ENCODE measurements at places on chromosomes 11 and 22.

- no peak for DNase-seq
Observed at GRCh38 chr22:46051646-46052045, 74.7 kb upstream of the WNT7B start.

GRCh38 chr11:73521621-73522020, 76.3 kb downstream of the FAM168A start:
- no peak for DNase-seq

DNA sequence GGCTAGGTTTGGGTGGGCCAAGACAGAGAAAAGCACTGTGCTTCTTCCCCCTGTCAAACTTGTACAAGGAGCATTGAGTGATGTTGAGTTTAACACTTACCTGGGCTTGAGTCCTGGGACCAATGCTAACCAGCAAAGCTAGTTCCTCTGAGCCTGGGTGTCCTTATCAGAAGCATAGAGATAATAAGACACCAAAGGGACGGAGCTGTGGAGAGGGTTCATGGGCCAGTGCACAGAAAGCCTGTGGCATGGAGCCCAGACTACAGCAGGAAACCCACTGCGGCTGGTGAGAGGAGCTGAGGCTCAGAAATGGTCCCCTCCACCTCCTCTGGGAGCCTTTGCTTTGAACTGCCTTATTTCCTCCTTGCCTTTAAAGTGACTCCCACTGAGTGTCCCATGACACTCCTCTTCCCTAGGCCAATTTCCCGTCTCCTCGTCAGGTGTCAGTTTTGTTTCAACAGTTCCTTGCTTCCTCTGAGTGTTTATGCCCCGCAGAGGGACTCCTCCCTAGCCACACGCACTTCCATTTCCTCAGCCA, 9.4 kb downstream of the SLCO2B1 start:
- no peak for DNase-seq

DNA sequence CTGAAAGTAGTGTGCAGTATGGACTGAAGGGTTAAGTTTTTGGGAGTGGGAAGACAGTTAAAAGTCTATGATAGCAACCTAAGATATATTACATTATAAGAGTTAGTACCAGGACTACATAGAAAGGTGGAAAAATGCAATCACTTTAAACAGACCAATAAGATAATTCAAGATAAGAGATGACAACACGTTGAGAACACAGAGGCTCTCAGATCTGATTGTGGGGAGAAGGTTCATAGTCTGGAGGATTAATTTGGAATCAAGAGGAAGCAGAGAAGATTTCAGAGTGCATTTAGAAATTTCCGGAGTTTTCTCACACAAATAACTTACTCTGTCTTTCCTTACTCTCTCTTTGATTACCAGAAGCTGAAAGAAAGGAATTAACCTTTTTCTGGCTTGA, 441 bp downstream of the CASP5 start:
- no peak for DNase-seq

DNA sequence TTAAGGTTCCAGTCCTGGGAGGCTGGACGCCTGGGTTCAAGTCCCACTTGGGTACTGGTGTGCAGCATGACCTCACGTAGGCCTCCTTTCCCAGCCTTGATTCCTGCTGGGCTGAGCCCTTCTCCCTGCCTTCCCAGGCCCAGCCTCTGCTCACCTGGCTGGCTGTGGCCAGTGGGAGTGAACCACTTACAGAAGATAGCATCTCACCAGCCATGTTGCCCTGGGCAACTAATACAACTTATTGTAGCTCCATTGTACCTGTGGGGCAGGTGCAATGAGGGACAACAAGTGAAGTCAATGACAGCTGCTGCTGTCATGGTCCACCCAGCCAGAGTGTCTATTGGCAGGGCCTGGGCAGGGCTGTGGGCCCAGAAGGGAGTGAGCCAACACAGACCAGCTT, 48.4 kb upstream of the MPEG1 start:
- DNase-seq: no peak

GRCh38 chr11:66593303-66593635, 284 bp downstream of the CCS start:
- no peak for DNase-seq

- DNase-seq: no peak
Observed at GRCh38 chr11:16418428-16419097, 62.2 kb upstream of the SOX6 start.

DNA sequence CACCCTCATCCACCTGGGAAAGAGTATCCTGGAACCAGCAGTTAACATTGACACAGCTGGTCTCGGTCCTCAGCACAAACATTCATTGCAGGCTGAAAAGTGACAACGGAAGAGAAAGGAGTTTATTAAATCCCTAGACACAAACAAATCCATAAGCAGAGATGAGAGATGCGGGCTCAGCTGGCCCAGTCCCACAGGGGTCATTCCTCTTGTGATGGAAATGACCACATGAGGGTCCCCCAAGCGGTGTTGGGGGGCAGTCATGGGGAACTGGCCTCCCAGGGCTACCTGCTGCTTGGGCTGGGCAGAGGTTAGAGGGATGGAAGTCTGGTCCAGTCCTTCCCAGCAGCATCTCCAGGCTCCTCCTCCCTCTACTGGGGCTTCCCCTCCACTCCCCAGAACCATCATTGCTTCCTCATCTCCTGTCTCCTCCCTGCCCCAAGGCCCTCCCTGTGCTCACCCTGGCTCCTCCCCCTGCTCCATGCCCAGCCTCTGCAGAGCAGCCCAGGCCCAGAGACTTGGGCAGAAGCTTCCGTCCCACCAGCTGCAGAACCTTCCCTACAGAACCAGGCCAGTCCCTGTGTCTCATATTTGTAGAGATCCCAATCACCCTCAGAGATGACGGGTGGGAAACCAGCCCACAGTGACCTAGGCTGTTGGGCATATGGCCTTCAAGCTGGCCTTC, 5.4 kb upstream of the IGLL5 start:
- no peak for DNase-seq

DNA sequence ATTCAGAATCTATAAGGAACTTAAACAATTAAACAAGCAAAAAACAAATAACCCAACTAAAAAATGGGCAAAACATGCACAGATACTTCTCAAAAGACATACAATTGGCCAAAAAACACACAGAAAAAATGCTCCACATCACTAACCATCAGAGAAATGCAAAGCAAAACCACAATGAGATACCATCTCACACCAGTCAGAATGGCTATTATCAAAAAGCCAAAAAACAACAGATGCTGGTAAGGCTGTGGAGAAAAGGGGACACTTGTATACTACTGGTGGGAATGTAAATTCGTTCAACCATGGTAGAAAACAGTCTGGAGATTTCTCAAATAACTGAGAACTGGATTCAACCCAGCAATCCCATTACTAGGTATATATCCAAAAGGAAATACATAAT, 24.8 kb downstream of the ENTHD1 start:
- DNase-seq: no peak

DNA sequence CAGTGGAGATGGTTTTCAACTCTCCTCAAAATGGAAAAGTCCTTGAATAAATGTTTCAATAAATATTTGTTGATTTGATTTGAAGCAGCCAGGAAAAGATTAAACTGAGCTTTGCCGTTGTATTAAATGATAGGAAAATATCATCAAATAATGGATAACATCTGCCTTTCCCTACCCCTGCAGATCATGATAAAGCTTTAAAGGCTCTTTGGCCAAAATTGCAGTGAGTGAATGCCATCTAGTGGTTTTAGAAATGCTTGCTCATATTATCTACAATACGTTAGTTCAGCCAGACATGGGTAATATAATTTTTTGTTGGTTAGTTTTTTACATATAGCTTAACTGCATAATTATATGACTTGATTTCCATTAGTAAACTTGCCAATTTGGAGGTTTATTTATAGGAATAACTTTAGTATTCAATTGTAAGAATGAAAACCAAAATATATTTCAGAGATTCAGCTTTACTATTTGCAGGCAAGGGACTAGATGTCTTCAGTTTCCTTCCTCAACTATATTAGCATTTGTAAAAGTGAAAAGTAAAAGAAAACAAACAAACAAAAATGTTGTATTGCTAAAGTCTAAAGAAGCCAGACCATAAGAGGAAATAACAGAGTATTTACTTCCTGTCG, 159.2 kb downstream of the MSANTD4 start:
- no peak for DNase-seq

- no peak for DNase-seq
Observed at GRCh38 chr11:81916451-81916850, 817.2 kb downstream of the FAM181B start.
